ENCODE measurements at places on chromosomes 12 and 14.

DNA sequence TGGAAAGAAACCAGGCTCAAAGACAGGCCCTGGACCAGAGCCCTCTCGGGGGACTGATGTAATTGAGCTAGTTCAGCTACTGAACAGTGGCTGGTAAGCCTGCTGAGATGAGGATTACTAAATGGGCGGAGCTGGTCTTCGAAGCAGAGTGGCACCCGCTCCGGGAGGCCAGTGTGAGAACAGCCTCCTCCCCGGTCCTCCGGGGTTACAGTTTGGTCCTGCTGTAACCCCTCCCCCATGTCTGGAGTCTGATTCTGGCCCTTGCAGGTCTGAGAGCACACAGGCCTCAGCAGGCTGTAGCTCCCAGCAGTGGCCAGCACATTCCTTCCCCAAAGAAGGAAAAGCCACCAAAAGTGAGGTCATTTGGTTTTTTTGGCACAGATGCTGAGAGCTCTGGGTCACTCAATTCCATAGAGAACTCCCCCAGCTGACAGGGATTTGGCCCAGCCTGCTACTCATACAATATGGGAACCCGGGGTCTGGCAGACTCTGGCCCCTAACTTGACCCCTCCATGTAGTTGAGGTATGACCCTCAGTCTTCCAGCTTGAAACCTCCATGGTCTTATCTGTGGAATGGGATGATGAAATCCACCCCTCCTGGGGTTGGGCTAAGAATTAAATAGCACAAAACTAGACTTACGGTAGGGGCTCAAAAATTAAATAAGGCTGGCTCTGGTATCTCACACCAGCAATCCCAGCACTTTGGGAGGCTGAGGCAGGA lies 39.0 kb downstream of the ACTN1 start:
- no peak for DNase-seq

DNA sequence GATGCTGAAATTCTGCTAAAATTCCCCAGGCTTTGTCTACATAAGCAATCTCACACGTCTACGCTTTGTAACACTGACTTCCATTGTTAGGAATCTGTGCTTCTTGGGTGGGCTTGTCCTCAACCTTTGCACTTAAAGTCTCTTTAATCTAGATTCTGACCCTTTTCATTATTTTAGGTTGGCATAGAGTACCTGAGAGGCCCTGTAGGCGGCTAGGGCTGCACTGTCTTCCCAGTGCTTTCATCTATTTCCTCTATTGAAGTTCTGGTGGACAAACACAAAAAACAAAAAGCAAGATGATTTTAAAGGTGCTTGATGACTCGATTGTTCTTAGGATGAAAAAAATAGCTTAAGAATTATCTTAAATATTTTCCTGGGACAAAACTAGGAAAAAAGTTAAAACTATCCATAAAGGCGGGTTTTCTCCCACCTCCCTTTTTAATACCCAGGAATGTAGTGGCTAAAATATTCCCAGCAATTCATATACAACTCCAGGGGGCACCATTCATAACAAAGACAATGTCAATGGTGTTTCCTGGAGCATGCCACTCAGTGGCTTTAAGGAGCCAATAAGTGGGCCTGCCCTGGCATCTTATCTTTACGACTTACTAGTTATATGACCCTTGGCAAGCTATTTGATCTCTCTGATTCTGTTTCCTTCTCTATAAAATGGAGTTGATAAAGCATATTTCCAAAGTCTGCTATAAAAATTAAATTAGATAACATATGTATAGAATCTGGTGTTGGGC lies 197.5 kb downstream of the STXBP6 start:
- peak; percentile 89 for DNase-seq

DNA sequence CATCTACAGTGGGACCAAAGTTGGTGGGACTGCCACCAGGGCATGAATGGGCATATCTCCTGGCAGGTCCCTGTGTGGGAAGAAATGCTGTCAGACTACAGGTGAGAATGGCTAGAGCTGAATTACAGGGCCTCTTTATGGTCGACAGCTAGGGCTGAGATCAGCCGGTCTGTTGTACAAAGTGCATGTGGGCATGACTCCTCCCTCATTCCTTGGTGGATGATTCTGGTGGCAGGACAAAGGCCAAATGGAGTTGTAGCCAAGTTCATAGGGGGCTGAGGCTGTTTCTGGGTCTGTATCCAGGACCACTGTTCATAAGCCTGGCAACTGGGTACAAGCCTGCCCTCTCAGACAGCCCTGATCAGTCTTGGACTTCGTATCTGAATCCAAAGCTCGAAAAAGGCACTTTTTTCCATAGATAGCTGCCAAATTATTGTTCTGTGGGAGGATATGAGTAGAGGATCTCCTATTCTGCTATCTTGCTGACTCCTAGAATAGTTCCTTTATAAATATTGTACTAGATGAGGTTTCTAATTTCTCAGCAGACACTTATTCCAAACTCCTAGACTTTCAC lies 460.8 kb downstream of the TMEM117 start:
- no peak for DNase-seq

DNA sequence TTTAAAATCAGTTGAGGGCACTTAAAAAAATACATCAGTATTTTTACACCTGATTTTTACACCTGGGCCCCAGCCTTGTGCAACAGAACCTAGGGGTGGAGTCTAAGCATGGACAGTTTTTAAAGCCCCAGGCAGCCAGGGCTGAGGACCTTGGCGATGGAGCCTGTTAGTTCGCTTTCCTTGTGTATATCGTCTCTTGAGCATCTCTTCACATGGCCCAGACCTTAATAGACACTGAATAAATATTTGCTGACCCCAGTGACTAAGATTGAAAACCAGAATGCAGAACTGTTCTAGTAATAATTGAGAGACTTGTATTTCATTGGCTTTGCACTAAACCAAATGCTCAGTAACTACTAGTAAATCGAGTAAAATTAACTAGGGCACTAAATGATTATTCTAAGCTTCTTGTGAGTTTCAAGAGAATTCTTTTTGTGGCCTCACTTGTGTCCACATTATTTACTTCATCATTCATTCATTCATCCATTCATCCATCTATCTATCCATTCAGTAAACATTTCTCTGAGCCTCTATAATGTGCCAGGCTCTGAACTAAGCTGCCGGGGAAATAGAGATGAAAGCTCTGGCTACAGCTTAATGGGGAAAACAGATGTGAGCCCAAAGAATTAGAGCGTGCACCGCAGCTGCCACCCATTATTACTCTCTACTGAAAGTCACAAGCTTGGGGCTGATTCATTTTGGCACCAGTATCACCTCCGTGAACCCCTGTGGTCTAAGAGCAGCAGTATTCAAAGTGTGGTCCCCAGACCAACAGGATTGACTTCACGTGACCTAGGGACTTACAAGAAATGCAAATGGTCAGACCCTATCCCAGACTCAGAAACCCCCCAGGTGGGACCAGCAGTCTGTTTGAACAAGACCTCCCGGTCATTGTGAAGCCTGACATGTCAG lies 30.7 kb upstream of the BCL7A start:
- DNase-seq: no peak

GRCh38 chr12:53338916-53339315 lies 2.8 kb upstream of the SP7 start:
- no peak for DNase-seq

GRCh38 chr12:43737646-43738045 lies 20.9 kb downstream of the PUS7L start:
- DNase-seq: no peak

GRCh38 chr12:42266579-42267230 lies 28.7 kb upstream of the YAF2 start:
- no peak for DNase-seq

- no peak for DNase-seq
Measured at GRCh38 chr12:87930033-87930432, 99.2 kb downstream of the C12orf50 start.

- no peak for DNase-seq
Measured at GRCh38 chr14:58777541-58777979, 139.8 kb downstream of the DACT1 start.

DNA sequence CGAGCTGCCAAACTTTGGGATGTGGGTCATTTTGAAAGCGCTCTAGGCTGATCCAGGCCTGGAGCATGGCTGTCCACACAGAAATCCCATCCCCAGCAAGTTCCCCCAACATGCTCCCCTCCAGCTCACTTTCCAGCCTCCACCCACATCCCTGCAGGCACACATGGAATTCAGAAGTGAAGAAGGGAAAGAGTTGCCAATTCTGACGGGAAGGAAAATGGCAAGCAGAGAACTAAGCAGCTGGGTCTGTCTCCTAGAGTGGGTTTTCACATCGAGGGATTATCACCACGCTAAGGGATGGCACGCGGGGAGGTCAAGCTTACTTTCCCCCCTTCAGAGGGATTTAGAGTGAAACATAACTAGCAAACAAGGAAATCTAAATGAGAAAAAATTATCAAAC lies 142.3 kb downstream of the RIMBP2 start:
- DNase-seq: no peak

- DNase-seq: no peak
Measured at GRCh38 chr12:80183939-80184338, 84.6 kb downstream of the OTOGL start.

GRCh38 chr14:90361865-90362557 lies 30.3 kb upstream of the NRDE2 start:
- DNase-seq: no peak

- DNase-seq: no peak
Measured at GRCh38 chr12:124357616-124358015, 62.7 kb downstream of the RFLNA start.

DNA sequence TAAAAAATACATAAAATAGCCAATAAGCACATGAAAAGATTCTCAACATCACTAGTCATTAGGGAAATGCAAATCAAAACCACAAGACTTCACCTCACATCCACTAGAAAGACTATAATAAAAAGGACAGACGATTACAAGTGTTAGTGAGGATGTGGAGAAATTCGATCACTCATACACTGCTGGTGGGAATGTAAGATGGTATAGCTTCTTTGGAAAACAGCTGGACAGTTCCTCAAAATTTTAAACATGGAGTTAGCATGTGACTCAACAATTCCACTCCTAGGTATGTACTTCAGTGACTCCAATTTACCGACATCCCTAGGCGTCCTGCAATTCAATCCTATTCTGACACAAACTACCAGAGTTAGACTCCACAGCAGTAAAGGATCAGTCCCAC lies 13.7 kb downstream of the TRIM9 start:
- DNase-seq: no peak

- no peak for DNase-seq
Measured at GRCh38 chr12:18703911-18704310, 33.9 kb downstream of the PLCZ1 start.

DNA sequence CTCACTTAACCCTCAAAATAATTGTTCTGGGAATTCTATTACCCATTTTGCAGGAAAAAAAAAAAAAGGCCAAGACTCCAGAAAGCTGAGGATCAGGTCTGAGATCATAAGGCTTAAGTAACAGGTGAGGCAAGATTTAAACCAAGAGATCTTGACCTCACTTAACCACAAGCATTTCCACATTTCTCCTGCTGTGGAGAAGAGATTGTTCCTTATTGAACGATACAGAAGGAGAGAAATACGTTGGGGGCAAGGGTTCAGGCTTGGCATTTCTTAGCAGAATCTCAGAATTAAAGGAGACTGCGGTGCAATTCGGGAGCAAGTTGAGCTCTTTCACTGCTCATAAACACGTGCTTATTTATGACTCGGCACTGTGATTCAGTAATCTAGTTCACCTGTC lies 885.3 kb upstream of the TMEM132C start:
- DNase-seq: no peak

GRCh38 chr12:49923035-49923644 lies 19.4 kb upstream of the FAIM2 start:
- DNase-seq: no peak

All from NCI-H2029 treated with DMSO at 0.1 percent for 48 hours (cell line).